ENCODE measurements at places on chromosomes 16 and 17.
A peak's percentile ranks its signal among the peaks of the same experiment; 100 is the strongest.

DNA sequence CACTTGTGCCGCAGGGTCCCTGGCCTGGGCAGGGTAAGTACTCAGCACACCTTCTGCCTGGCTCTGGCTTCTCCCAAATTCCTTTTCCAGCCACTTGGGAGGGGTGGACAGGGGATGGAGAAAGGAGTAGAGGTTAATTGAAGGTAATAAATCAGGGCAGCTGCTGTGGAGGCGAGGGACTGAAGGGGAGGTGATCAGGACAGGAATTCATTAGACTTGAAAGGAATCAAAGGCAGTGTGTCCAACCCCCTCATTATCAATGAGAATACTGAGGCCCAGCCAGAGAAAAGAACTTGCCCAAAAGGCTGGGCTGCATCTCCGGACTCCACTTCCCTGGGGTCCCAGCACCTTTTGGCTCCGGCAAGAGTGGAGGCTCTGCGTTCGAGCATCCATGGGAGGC is 2.4 kb downstream of the SOST start:
- no peak for DNase-seq

GRCh38 chr17:82320956-82321927 is 3.8 kb upstream of the CD7 start:
- no peak for DNase-seq

DNA sequence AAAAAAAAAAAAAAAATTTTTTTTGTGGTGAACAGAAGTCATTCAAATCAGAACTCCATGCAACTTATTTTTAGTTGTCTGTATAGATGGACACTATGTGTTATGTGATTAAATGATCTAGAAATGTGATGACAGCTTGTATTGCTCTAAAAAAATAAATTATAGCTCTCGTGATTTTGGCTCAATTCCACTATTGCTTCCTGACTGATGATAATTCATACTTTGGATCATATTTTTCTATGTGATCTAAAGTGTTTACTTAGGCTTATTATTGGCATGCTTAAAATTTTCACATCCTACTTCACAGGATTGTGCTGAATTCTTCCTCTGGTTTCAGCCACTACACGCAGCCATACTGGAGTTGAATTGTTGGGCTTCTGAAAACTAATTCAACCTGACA is 76.8 kb downstream of the RPGRIP1L start:
- no peak for DNase-seq

GRCh38 chr16:89738538-89739317 is 17.4 kb downstream of the ZNF276 start:
- no peak for DNase-seq

DNA sequence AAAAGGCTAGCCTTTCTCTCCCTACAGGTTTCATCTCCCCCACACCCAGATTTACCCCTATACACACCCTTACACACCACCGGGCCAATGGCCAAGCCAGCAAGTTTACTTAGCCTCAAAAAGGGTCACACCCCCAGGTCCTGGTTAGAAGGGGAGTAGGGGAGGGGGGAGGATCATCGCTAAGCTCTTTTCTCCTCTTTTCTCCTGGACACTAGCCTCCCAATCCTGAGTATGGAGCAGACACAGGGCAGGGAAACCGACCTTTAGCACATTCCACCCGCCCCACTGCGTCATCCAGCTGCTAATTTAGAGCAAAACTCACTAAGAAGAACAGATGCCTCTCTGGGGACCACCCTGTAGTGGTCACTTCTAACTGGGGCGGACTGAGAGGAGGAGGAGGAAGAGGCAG is 4.4 kb downstream of the ACLY start:
- DNase-seq, result no peak

- no peak for DNase-seq
Observed at GRCh38 chr17:64628641-64629040, 33.5 kb downstream of the SMURF2 start.

DNA sequence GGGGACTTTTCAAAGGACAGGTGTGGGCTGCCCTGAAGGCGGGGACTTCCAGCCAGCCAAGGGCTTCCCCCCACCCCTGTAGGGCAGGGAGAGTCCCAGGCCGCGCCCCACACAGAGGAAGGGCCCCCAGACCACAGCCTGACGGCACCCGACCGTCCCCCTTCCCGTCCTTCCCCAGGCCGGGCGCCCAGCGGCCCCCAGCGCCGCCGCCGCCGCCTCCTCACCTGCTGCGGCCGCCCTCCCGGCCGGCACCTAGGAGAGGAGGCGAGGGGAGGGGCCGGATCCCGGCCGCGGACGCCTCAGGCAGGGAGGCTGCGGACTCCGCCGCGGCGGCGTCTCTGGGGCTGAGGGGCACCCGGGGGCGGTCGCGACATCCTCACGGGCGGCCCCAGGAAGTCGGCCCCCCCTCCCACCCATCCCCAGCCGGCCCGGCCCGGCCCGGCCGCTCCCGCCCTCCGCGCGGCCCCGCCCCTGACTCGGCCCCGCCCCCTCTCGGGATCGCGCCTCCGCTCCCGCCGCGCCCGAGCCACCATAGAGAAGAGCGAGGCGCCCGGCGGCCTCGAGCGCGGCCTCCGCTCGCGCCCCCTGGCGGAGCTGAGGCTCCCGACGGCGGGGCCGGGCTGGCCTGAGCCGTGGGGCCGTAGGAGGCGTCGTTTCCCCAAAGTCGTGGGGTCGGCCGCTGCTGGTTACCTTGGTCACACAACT is 25.5 kb upstream of the RFFL start:
- DNase-seq, result peak; percentile 20
